Right ventricle myocardium superior (tissue), 1 donor: ENCODE measurements at places on chromosomes 12 and 14. TPM values are rescaled to one million over a fixed set of nuclear protein-coding genes. Genes with fewer than 3 reads are reported as not detected.

Gene C14orf39
- not detected for total RNA-seq

GRCh38 chr12:53980802-53981496 is 4.0 kb upstream of the HOXC10 start:
- DNase-seq, result no peak

DNA sequence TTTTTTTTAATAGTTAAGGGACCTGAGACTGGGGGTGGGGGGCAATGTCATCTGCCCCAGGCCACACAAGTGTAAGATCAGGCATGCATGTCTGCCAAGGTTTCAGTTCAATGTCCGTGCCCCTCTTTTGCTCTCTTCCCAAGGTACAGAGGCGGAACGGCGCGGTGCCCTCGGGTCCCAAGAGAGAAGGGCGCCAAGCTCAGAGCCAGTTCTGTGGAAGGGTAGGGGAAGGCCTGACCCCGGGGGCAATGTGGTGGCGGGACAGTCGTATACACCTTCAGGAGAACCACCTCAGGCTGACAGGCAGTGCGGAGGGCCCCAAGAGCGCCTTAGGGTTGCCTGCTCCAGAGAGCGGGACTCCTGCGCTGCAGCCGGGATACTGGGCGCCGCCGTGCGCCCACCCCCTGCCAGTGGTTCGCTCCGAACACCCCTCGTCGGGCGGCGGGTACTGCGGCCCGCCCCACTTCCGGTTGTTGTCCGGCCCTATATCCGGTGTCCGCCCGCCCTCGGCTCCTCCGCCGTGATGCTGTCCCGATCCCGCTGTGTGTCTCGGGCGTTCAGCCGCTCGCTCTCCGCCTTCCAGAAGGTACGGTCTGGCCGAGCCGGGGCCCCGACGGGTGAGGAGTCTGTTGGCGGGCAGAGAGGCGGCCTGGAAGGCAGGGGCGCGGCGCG is at the start of gene DLST:
Gene DLST (plus strand): TSS at position 486 of the 672 bp plus-strand sequence. CDS start 38 bp downstream, at position 524.
- DNase-seq, result peak; percentile 92

- no peak for DNase-seq
Observed at GRCh38 chr12:119115296-119115905, 63.3 kb upstream of the HSPB8 start.

GRCh38 chr12:75690296-75690955 is 179.0 kb upstream of the KRR1 start:
- DNase-seq, result no peak
